ENCODE measurements at places on chromosomes 6 and 20.
A peak's percentile ranks its signal among the peaks of the same experiment; 100 is the strongest.

GRCh38 chr6:161486361-161487216, 212.7 kb upstream of the AGPAT4 start:
- DNase-seq, result no peak

DNA sequence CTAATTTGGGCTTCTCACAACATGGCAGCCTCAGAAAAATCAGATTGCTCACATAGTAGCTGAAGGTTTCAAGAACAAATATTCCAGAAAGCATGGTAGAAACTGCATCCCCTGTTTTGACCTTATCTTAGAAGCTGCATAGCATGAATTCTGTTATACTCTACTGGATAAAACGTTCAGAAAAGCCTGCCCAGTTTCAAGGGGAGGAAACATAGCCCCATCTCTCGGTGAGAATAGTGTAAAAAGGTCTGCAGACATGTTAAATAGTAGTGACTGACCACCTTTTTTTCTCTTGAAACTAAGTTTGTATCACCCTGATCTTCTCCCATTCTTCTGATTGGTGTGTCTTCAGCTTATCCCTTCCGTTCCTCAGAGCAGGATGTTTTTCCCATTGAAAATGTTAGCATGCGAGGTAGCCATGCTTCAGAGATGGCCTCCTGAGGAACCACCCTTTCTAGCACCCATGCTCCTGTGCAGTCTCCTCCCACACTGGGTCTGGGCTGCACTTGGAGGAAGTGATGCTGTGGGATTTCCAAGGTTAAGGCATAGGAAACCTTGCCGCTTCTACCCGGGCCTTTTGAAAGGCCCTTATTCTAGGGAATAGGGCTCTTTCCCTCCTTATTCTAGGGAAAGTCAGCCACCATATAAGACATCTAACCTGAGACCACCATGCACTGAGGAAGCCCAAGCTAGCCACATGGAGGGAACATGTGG, 50.1 kb downstream of the MARCKS start:
- no peak for DNase-seq

- DNase-seq, result no peak
Observed at GRCh38 chr20:57659517-57660180, 39.4 kb upstream of the ZBP1 start.

GRCh38 chr6:14856177-14856576, 389.7 kb upstream of the JARID2 start:
- DNase-seq, result no peak

GRCh38 chr6:1386038-1386709, 3.2 kb upstream of the FOXF2 start:
- DNase-seq, result no peak

DNA sequence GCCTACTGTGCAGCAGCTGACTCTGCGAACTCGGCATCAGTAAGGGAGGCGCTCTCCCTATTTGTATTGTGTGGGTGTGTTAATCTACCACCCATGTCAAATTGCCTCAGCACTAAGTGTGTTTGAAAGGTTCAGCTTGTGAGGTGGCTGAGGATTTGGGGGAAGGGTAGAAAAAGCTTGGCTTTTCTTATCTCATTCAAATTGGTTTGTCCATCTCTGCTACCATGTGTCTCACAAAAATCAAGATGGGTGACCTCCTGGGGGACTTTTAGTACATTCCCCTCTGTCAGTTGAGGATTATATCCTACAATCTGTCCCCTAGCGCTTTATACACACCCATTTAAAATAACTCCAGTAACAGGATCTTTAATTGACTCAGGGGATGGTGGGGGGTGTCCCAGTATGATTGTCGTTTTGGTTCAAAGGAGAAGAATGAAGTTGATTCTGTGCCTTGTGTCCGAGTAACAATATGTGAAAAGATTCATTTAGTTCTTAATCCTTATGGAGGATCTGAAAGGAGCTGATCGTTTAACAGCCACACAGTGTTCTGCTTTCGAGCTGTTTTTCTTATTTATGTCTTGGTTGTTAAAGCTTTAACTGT, 609.6 kb downstream of the PKHD1 start:
- no peak for DNase-seq

DNA sequence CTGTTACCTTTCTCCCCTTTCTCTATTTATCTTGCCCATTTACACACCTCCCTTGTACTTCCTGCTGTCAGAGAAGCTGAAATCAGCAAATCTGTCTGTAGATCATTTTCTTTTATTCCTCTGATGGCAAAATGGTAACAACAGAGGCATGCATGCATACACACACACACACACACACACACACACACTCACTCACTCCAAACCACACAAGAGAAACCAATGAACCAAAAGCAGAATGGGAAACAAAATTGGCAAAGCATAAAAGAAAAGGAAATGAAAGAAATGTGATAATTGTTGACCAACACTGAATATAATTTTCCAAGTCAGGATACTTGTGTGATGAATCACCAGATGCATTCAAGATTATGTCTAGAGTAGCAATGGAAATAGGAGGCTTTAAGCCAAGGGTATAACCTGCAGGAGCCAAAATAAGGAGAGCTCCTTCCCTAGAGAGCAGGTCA, 172.4 kb downstream of the PLCB4 start:
- peak; percentile 13 for DNase-seq

DNA sequence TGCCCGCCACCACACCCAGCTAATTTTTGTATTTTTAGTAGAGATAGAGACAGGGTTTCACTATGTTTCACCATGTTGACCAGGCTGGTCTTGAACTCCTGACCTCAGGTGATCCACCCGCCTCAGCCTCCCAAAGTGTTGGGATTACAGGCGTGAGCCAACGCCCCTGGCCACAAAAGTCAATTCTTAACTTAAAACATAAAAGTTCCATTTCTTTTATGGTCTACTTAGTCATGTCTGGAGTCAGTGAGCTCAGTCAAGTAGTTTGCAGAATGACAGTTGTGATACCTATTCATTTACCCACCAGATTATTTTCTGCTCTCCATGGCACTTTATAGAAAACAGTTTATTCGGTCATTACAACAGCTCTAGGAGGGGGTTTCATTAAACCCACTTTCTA, 103.1 kb upstream of the ESR1 start:
- no peak for DNase-seq

DNA sequence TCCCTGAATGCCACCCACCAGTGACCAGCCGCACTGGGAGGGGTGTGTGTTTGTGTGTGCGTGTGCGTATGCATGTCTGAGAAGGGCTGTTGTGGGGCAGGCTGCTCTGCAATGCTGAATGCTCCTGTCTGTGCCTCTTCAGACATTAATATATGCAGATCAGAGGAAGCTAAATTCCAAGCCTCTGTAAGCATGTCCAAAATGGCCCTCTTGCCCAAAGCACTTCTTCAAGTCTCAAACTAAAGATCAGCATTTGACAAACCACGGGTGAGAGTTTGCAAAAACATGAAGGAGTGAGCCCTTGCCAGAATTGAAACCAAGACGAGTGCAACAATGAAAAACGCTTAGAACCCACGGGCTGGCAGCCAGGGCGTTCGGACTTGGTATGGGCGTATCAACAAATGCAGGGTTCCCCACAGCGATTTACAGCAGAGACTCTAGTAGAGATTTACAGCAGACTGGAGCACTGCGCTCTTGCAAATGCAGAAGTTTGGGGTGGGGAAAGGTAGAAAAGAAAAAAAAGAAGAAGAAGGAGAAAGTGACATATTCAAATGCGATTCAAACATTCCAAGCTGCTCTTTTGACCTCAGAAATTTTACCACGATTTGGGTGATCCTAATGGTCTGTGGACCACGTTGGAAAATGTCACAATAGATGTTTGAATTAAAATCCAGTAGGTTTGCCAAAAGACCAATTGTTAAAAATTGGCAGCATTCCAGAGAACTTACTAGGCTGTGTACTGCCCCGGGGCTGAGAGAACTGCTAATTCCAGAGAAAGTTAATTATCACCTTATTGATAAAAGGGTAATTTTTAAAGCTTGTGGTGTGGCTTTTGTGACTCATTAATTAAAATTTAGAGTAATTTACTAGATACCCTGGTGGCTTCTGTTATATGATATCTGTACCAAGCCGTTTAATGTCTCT, 3.5 kb downstream of the SCML4 start:
- peak; percentile 63 for DNase-seq

- DNase-seq, result peak; percentile 19
Observed at GRCh38 chr6:14316651-14317386, 199.2 kb downstream of the CD83 start.

- DNase-seq, result no peak
Observed at GRCh38 chr6:168305096-168305749, 14.4 kb downstream of the DACT2 start.

- DNase-seq, result peak; percentile 84
Observed at GRCh38 chr6:119347466-119348095, 2.0 kb downstream of the MAN1A1 start.

DNA sequence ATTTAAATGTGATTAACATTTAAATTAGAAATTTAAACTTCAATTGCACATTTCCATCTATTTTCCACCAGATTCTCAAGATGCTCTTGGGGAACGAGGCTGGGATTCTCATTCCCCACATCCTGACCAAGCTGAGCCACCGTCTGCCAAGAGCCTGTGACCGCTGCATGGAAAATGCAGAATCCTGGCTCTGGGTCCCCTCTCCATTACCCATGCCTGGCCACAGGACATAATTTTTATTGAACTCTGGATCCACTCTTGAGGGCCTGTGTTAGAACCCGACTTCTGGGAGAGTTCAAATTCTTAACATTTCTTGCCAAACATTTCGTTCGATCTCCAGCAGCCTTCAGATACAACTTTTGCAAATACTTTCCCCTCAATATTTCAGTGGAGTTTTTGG, 201.6 kb upstream of the SNX9 start:
- DNase-seq, result no peak

DNA sequence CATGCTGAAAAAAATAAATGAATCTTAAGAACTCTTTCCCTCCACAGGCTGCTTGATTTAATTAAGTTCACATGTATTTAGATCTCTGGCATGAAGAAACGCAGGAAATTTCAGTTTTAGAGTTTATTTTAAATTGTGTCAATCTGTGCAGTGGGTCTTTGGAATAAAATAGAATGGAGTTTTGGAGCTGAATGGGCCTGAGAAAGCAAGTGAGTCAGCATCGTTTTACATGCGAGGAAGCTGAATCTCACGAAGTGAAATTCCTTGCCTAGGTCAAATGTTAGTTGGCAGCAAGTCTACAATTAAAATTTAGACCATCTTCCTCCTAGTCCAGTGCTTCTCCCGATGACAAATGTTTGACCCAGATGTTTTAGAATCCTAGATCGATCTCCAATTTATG, 22.4 kb downstream of the MAP7 start:
- DNase-seq, result no peak

DNA sequence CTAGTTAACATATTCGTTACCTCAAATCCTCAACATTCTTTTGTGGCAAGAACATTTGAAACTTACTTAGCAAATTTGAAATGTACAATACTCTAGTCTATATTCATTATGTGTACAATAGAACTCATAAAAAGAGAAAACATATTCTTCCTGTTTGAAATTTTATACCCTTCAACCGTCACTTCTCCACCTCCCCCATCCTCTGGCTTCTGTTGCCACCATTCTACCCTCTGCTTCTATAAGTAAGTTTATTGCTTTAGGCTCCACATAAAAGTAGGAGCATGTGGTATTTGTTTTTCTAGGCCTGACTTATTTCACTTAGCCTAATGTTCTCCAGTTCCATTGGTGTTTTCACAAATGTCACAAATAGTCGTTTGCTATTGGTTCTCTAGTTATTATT, 205.3 kb downstream of the TENT5A start:
- DNase-seq, result no peak

DNA sequence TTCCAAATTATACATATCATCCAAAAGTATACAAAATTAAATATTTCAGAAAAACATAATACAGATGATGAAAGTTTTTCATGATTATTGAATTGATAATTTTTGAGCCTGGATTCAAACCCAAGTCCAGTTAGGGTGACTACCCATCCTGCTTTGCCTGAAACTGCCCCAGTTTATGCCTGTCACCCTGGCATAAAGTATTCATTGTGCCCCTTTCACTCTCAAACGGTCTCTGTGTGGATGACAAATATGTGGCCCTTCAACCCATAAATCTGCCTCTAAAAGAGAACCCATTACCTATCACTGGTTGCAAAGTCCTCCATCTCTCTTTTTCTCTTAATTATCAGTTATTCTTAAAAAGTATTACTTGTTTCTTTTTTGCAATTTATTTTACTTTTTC, 553.7 kb upstream of the JARID2 start:
- no peak for DNase-seq

- no peak for DNase-seq
Observed at GRCh38 chr6:44489910-44490604, 102.6 kb downstream of the CDC5L start.

- no peak for DNase-seq
Observed at GRCh38 chr20:3663858-3664257, 659 bp upstream of the GFRA4 start.

DNA sequence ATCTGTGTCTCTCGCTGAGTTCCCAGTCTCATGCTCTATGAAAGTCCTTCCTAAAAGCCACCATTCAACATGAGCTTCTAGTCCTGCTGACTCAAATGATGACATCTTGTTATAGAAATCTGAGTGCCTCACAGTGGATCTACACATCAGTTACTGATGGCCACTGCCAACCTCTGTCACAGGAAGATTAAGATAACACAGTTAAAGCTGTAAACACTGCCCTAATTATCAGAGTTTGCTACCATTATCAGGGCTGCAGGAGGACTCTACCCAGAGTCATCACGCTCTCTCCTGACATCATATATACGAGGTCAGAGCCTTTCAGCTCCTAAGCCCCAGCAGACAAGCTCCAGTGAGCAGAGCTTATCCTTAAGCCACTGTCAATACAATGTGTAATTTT, 63.2 kb downstream of the HIVEP2 start:
- DNase-seq, result no peak

GRCh38 chr20:38454556-38455473, 17.8 kb upstream of the RALGAPB start:
- no peak for DNase-seq

DNA sequence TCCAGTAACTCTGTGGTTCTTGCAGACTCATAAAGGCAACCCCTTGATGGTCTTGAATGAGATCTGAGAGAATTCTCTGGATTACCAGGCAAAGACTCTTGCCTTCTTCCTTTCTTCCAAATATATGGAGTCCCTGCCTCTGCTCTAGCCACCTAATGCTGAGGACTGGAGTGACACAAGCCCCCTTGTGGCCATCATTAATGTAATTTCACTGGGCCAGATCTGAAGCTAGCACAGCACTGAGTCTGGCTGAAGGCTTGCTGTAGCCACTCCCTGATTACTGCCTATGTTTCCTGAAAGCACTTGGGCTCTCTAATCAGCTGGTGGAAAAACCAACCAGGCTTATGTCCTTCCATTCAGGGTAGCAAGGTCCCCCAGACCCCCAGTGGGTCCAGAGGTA, 559.3 kb upstream of the IRAK1BP1 start:
- DNase-seq, result peak; percentile 2

DNA sequence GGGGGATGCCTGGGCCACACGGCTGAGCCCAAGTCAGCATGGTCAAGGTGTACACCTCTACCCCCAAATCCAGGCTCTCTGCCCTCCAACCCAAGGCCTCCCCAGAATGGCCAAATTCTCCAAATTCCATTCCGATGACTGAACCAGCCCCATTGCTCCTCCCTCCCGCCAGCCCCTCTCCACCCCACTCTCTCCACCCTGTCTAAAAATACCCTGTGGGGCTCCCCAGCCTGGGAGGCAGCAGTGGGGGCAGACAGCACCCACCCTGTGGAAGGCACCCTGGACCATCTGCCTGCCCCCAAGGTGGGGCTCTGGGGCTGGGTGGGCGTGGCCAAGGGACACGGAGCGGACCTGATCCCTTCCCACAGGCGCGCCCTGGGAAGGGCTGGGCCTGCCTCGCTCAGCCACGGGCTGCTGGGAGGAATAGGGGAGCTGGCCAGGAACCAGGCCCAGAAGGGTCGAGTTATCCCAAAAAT, 11.4 kb downstream of the TEAD3 start:
- DNase-seq, result no peak

All from RPMI8226 (cell line).